ENCODE measurements at places on chromosomes 2 and 18.

DNA sequence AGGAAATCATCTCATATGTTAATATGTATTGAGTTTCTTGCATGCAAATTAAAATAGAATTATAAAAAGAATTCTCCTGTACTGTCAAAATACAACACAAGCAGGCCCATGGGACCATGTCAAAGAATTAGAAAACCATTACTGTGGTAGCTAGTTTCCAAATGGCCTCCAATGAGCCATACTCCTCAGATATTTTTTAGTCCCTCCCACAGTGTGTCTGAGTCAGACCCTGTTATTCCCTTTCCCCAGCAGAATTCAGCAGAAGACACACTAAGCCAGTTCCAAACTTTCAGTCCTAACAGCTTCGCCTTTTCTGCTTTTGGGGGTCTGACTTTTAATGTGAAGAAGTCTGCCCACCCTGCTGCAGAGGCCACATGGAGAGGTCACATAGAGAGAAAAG is 86.7 kb downstream of the FIGN start:
- DNase-seq = no peak

DNA sequence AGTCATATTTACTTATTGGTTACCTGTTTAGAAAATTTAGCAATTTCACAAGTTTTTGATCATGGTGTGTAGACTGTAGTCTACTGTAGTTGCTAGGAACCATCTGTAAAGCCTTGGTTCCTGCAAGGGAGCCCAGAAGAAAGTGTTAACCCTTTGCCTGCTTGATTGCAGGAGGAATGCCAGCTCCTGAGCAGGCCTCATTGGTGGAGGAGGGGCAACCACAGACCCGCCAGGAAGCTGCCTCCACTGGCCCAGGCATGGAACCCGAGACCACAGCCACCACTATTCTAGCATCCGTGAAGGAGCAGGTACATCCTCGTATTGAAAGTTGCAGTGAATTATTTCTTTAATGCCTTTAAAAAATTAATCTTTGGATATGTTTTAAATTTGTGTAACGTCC is 76.3 kb downstream of the PKP4 start:
- DNase-seq = no peak

GRCh38 chr2:206083602-206084438 is 2.2 kb downstream of the INO80D start:
- no peak for DNase-seq

DNA sequence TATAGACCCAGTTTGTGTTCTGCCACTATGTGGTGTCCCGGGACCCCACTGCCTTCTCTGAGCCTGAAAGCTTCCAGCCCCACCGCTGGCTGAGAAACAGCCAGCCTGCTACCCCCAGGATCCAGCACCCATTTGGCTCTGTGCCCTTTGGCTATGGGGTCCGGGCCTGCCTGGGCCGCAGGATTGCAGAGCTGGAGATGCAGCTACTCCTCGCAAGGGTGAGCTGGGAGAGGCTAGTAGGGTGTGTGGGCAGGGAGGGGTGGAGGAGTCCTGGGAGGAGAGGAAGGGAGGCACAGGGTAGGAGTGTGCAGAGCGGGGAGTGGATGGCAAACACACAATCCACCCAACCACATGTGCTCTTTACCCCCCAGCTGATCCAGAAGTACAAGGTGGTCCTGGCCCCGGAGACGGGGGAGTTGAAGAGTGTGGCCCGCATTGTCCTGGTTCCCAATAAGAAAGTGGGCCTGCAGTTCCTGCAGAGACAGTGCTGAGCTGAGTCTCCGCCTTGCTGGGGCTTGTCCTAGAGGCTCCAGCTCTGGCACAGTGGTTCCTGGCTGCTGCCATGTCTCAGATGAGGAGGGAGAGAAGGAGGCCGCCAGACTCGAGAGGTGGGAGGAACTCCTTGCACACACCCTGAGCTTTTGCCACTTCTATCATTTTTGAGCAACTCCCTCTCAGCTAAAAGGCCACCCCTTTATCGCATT is 16.9 kb downstream of the PRKAG3 start:
- DNase-seq = no peak

GRCh38 chr2:190999058-190999457 is 14.9 kb downstream of the STAT1 start:
- no peak for DNase-seq

DNA sequence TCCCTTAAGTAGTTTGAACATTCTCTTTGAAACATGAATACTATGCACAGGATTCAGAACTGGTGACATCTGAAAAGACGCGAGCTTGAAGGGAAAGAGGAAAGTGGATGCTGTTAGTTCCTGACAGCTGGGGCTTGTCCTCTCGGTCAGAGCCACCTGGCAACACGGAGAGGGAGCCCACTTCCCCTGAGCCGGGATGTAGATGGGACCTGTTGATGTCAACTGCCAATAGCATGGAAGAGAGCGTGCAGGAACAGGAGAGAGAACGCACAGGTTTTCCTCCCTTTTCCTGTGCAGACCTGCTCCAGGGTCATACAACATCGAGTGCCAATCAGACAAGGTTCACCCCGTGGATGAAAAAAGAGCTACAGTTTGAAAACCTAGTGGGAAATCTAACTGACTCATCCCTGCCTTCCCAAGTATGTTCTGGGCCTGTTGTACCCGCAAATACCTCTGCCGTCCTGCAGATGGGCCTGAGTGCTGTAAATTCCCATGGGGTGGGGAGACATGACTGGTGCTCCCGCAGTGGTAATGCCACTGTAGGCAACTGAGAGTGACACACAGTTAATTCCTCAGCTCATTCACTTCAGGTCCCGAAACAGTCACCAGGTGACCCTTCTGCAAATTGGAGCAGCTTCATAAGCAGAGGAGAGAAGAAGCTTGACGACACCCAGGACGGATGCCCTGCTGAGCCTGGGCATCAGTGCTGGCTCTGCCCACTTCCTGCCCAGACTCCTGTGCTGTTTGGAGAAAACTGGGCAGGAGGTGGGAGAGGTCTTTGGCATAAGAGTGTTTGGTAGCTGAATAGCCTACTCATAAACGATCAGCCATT is 13.9 kb upstream of the MBP start:
- DNase-seq = no peak

- no peak for DNase-seq
These were observed 21.2 kb upstream of the ASXL2 start for GRCh38 chr2:25899404-25899970.

Measured in stimulated activated effector memory CD8-positive, alpha-beta T cell treated with anti-CD3 and anti-CD28 coated beads, Interleukin-12 subunit alpha, Interleukin-12 subunit beta, amount 100 ng/mL, for 72 hours (primary cell).